Stimulated activated CD4-positive, alpha-beta T cell treated with anti-CD3 and anti-CD28 coated beads, Interleukin-1b, Interleukin-23, amount 100 ng/mL, for 24 hours (primary cell): ENCODE measurements at places on chromosomes 5 and 9.

DNA sequence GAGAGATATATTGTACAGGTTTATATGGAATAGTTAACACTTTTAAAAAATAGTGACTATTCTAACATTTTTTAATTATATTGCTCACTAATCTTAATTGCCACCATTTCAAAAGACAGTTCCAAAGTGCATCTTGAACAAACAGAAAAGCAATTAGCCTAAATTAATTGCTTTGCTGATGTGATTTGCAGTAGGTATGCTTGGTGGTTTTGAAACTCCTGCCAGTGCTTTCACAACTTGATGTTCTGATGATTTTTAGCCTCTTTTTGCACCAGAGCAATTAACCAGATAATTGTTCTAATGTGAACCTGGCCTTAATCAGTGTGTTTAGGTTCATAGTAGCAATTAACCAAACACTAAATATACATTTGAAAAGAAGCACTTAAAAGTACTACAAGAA is 207.6 kb downstream of the FBXL17 start:
- DNase-seq, result no peak

- no peak for DNase-seq
Observed at GRCh38 chr5:116632890-116633289, 58.3 kb upstream of the SEMA6A start.

GRCh38 chr5:13227513-13227912 is 717.0 kb downstream of the DNAH5 start:
- no peak for DNase-seq

DNA sequence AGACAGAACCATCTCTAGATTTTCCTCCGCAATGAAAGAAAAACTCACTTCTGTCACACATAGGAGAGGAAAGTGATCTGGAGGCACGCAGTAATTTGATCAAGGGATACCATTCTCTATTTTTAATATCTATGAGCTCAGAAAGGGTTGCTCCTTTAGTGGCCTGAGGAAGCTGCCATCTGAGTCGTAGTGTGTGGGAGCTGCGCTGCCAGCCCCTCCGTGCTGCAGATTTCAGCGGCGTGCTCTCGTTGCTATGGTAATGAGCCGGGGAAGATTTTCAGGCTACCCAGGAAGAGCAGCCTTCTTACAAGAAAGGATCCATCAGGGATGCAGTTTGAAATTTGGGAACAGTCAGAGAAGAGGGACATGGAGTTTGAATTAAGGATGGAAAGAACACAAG is 17.1 kb upstream of the GOLM1 start:
- DNase-seq, result no peak

DNA sequence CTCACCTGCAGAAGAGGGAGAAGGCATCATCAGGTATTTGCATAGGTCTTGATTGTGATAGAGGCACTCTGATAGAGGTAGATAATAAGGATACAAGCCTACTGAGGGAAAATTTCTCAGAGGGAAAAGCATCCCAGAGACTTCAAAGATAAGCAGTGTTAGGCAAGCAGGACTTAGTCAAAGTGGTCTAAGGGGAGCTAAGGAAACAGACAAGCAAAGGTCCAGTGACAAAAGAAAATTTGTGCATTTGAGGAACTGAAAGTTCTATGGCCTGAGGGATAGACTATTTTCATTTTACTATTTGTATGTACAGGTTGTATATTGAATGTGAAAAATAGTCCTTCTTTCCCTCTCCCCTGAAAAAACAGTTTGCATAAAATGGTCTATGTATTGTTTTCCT is 27.4 kb downstream of the OXCT1 start:
- no peak for DNase-seq

GRCh38 chr5:74382987-74383593 is 257.4 kb downstream of the ENC1 start:
- no peak for DNase-seq

- DNase-seq, result no peak
Observed at GRCh38 chr9:75455444-75455921, 367.2 kb downstream of the OSTF1 start.

DNA sequence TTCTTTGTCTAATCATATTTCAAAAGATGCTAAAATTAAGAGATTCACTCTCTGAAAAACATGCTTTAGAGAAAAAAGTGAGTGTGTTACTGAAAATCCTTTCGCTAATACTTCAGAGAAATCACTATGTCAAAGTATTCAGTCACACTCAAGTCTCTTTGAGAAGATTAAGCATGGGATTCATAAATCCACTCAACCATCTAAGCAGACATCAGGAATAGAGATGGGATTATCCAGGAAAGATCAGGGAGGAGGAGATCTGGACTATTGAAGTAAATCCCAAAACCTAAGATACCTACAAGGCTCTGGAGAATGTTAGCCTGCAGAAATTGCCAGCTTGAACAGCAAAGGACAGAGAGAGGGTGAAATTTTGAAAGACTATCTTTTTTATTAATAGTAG is 317.2 kb upstream of the ACO1 start:
- no peak for DNase-seq

DNA sequence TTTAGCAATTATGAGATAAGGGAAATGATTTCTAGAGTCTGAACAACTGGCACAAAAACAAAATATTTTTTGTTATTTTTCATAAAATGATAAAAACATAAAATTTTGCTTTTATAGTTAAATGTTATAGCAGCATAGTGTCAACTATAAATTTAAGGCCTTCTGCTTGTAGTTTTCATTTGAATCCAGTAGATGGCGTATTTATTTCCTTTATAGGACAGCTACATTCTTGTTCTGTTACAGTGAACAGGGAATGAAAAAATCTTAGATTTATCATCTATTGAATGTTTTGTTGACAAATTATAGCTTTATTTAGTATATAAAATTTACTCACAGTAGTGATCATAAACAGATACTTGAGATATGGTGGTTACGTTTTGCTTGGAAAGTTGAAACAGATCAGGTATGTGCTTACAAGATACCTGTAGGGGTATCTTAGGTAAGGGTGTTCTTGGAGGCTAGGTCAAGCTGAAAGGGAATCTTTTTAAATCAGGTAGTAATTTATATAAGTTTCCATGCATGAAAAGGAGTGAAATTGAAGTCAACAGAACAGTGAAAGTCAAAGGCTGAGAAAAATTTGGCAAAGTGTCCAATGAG is 239.3 kb upstream of the GRIN3A start:
- no peak for DNase-seq

GRCh38 chr5:124408738-124409453 is 337.5 kb downstream of the ZNF608 start:
- DNase-seq, result no peak

GRCh38 chr5:67066815-67067214 is 129.8 kb downstream of the CD180 start:
- no peak for DNase-seq

DNA sequence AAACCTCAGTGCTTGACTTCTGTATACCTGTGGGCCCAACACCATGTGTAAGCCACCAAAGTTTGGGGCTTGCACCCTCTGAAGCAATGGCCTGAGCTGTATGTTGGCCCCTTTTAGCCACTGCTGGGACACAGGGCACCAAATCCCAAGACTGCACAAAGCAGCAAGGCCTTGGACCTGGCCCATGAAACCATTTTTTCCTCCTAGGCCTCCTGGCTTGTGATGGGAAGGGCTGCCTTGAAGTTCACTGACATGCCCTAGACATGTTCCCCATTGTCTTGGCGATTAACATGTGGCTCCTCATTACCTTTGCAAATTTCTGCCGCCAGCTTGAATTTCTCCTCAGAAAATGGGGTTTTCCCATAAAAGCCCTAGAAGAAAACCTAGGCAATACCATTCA is 345.5 kb downstream of the MLLT3 start:
- DNase-seq, result no peak

GRCh38 chr5:44807269-44807668 is 1.5 kb upstream of the MRPS30 start:
- DNase-seq, result no peak

DNA sequence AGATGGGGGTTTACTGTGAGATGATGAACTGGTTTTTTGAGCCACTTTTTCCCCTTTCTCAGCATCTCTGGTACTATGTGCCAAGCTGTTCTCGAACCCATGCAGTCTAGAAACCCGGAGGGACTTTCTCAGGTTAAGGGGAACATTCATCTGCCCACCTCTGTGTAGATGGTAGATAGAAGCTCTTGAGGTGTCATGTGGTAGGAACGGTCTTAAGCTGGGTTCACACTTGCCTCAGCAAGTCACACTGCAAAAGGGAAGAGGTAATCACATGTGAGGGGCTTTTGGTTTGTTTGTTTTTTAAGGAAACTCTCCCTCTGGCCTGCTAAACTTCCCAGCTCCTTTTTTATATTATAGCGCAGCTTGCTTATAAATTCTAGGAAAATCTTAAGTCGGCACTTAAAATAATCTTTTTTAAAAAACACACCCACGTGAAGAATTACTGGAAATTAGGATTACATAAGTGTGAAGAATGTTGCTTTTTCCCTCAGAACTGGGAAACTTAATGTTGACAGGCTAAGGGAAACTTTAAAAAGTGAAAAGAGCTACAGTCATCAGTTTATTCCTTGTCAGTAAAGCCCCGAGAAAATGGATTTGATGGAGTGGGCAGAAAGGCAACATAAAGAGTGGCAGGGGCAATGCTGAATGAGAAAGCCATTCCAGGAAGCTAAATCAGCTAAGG is 430.3 kb downstream of the ARHGEF28 start:
- DNase-seq, result no peak
